ENCODE measurements at places on chromosomes 4 and X.

- no peak for DNase-seq
These were observed 72.7 kb downstream of the FRMPD4 start for GRCh38 chrX:12210971-12211370.

- no peak for DNase-seq
These were observed 160.4 kb upstream of the MAMLD1 start for GRCh38 chrX:150202641-150203247.

GRCh38 chr4:88592600-88593448 lies 544 bp downstream of the HERC3 start:
- peak; percentile 7 for DNase-seq

- no peak for DNase-seq
These were observed 142.9 kb downstream of the PCDH7 start for GRCh38 chr4:30863021-30863420.

- DNase-seq: no peak
These were observed 39.8 kb downstream of the GABRA4 start for GRCh38 chr4:46953564-46953963.

DNA sequence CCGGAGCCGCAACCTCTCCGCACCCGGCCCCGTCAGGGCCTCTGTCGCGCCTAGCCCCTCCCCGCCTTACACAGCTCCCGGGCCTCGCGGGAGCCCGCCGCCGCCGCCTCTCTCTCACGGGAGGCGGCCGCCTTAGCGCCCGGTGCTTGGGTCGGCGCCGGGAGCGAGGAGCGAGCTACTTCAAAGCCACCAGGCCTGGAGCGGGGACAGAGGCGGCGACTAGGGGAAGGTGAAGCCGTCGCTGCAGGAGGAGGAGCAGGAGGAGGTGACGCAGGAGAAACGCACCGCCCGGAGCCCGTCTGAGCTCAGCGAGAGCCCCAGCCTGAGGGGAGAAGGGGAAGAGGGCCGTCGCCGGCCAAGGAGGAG lies 250 bp downstream of the USP9X start:
- no peak for DNase-seq

DNA sequence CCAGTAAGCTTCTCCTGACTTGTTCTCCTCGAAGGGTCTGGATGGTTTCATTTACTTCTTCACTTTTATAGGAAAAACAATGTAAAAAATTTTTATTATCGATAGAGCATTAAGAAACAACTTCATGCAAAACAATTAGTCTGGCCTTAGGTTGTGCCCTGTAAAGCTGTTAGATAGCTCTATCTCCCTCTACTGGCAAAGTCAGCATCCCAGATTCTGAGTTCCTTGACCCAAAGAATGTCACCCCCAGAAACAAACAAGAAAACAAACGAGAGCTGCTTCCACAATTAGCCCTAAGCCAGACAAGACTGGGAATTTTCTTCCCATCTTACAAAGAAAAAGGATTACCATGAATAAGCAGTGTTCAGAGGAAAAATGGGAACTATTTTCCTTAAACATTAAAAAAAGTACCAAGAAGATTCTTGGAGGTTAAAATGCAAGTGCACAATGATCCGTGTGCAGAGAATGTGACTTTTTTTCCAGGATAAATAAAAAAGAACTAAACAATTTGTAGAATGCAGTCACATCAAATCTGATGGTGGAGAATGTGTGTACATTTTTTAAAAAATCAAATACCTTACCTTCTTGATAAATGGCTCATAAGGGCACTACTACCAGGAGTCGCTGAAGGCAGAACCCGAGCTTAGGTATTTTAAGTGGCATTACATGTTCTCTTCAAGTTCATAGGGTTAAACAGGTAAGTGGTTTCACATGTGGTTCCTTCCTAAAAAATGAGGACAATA lies 293.2 kb downstream of the FBXO8 start:
- DNase-seq: no peak

DNA sequence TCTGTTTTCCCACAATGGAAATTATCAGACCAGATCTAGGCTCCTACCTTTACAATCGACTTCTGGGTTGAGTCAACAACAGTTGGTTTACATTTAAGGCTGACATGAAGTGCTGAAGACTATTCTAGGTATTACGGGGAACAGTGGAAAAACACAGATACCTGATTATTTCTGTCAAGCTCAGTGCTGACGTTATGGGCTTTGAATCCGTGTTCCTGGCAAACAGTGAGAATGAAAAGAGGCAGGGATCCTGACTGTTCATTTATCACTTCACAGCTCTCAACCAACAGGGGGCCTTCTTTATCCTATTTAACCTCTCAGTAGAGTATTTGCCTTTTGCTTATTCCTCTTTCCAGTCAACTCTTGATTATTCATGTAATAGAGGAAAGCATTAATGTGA lies 43.1 kb downstream of the TMEM164 start:
- no peak for DNase-seq
